Coronary artery (tissue), 2 donors: ENCODE measurements at places on chromosomes 1 and 21.

DNA sequence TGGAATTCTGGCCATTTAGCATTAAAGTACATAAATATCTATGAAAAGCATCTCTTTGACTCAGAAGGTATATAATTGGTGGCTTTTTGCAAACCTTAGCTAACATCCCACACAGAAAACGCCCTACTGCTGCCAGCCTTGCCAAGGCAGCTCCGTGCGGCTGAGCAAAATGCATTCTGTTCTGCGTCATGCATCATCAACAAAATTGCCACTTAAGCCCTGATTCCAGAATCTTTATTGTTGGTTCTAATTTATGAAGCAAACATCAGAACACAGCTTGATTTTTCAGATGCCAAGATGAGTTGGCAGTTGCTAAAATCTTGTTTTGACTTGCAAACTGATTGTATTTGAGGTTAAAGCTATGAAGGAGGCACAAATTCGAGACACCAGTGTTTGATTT lies 314.9 kb upstream of the DEPDC1 start:
- no peak for DNase-seq

DNA sequence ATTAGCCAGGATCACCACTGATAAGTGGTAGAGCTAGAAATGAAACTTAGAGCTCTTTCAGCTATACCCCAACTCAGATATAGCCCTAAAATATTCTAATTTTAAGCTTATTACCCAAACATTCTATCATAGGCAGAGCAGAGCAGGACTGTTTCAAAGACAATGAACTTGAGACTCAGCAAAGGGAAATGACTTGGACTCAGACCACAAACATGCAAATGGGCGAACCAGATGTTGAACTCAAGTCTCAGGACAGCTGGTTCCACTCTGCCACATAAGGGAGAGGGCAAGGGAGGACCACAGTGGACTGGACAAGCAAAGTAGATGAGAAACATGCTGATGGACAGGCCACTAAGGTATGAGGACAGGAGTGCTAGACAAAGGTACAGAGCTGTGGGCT lies 315.3 kb downstream of the OMA1 start:
- DNase-seq, result no peak

GRCh38 chr1:160168016-160168415 lies 16.6 kb downstream of the ATP1A4 start:
- DNase-seq, result no peak

- no peak for DNase-seq
These were observed 9.9 kb upstream of the DNTTIP2 start for GRCh38 chr1:93888900-93889299.

DNA sequence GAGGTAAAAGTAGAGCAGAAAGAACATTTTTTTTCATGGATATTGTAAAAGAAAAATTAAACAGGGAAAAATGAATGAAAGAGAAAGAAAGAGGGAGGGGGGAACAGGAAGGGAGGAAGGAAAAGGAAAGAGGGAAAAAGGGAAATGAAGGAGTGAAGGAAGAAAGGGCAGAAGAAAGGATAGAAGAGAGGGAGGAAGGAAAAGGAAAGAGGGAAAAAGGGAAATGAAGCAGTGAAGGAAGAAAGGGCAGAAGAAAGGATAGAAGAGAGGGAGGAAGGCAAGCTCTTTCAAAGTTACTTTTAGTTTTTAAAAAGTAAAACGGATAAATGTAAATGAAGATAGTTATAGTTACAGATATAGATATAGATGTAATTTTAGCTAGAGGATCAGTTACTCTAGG lies 1676.7 kb downstream of the MRPL39 start:
- DNase-seq, result no peak

- DNase-seq, result no peak
These were observed 1.2 kb downstream of the LBR start for GRCh38 chr1:225426395-225427234.

- no peak for DNase-seq
These were observed 23.4 kb upstream of the EVA1B start for GRCh38 chr1:36346741-36347370.

DNA sequence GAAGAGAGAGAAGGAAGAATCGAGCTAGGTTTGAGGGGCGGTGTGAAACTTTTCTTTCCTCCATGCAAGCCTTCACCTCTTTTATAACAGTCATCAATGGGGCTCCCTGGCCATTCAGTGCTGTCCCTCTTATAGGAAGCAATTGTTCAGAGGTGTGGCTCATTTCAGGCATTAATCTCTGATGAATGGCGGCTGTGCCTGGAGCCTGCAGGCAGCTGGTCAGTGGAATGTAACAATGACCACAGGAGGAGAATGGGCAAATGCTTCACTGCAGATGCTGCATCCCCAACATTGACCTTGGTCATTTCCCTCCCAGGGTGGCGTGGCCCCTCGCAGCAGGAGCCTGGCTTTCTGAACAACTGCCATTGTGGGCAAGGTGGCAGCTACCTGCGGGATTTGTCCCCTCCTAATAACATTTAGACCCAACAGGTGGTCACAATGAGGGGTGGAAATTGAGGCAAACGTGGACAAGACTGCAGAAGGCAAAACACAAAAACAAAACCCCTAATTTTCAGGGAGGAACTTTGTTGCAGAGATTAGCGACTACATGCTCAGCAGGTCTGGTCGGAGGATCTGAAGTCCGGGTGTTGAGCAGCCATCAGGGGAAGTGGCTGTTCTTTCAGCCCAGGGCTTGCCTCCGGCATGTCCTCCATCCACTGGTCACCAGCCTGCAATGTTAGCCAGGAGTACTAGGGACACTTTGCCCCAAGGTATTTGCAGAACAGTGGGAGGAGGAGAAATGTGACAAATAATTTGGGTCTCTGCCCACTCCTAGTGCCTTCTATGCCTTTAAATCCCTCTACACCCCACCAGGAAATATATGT lies 97.3 kb upstream of the PAXBP1 start:
- no peak for DNase-seq

DNA sequence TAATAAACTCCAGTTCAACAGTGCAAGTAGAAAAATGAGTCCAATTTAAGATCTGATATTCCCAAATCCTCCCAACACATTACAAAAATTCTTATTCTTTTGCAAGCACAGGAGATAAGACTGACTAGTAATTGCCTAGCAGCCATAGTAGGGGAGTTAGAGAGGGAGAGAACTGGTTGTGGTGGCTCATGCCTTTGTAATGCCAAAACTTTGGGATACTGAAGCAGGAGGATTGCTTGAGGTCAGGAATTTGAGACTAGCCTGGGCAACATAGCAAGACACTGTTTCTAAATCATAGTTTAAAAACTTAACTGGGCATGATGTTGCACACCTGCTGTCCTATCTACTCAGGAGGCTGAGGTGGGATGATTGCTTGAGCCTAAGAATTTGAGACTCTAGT lies 26.7 kb upstream of the PAPPA2 start:
- no peak for DNase-seq
